ENCODE measurements at places on chromosomes 1 and 21. TPM values are rescaled to one million over a fixed set of nuclear protein-coding genes. Genes with fewer than 3 reads are reported as not detected.

DNA sequence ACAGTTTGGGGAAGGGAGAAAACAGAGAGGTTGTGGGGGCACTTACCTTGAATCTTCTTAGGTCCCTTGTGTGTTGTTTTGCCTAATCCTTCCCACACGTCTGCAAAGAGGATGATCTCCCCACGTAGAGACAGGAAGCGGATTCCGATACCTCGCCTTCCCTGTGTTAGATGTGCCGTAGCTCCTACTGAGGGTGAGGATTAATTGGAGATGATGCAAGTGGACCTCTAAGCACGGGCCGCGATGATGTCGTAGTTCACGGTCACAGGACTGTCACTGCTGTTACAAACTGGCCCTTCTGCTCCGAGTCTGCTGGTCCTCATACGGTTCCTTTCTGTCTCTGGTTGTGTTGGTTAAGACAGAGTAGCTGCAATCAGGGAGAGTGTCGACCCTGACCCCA lies 27.7 kb downstream of the GALNT2 start:
- no peak overlapping the region for H3K27ac ChIP-seq
- no peak overlapping the region for H3K4me3 ChIP-seq
- peaks cover 17% of the 10 kb centered on the region for H3K4me1 ChIP-seq
- H3K36me3 ChIP-seq: peaks cover 28% of the 10 kb centered on the region
- DNase-seq: no peak
- no peaks in the 10 kb centered on the region for H3K27me3 ChIP-seq

GRCh38 chr1:222627232-222627631 lies 9.3 kb downstream of the MIA3 start:
- H3K4me3 ChIP-seq: no peak overlapping the region
- no peaks in the 10 kb centered on the region for H3K4me1 ChIP-seq
- H3K27me3 ChIP-seq: no peaks in the 10 kb centered on the region
- H3K27ac ChIP-seq: no peak overlapping the region
- H3K36me3 ChIP-seq: peaks cover 32% of the 10 kb centered on the region

The FNDC5 gene
- 49.9 TPM for total RNA-seq

DNA sequence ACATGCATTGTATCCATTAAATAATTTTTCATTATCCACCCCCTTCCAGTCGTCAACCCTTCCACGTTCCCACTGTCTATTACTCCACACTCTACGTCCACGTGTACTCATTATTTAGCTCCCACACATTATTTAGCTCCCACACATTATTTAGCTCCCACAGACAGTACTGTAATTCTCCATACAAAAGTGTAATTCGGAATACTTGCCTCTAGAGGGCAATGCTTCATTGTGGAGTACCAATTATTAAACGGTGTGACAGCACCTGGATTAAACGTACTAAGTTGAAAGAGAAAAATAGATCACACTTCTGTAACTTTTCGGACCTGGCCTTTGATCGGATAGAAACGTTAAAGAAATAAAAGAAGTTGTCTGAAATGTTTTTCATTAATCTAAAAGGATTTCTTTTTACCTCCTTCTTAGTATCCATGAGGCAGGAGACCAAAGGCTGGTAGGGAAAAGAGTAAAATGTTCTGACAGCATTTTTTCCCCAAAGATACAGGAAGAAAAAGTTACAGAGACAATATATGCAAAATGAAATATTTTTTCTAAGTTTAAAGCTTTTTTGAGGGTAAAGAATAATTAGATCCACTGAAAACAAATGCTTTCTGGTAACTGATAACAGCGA lies 99.2 kb downstream of the LHX8 start:
- no peaks in the 10 kb centered on the region for H3K36me3 ChIP-seq
- H3K4me3 ChIP-seq: no peak overlapping the region
- H3K27ac ChIP-seq: no peak overlapping the region
- H3K4me1 ChIP-seq: no peaks in the 10 kb centered on the region
- no peaks in the 10 kb centered on the region for H3K27me3 ChIP-seq
- no peak for DNase-seq

GRCh38 chr1:224502459-224503160 lies 68.0 kb upstream of the WDR26 start:
- peak overlapping the region; percentile 87 for H3K27ac ChIP-seq
- no peak for DNase-seq
- H3K4me3 ChIP-seq: peak overlapping the region; percentile 44
- no peaks in the 10 kb centered on the region for H3K36me3 ChIP-seq
- H3K4me1 ChIP-seq: peaks cover 68% of the 10 kb centered on the region

- no peak overlapping the region for H3K4me3 ChIP-seq
- H3K27ac ChIP-seq: no peak overlapping the region
- H3K4me1 ChIP-seq: peaks cover 7% of the 10 kb centered on the region
- DNase-seq: no peak
- peaks cover 45% of the 10 kb centered on the region for H3K27me3 ChIP-seq
- no peaks in the 10 kb centered on the region for H3K36me3 ChIP-seq
These were observed 32.7 kb upstream of the KIRREL1 start for GRCh38 chr1:157960773-157961172.

DNA sequence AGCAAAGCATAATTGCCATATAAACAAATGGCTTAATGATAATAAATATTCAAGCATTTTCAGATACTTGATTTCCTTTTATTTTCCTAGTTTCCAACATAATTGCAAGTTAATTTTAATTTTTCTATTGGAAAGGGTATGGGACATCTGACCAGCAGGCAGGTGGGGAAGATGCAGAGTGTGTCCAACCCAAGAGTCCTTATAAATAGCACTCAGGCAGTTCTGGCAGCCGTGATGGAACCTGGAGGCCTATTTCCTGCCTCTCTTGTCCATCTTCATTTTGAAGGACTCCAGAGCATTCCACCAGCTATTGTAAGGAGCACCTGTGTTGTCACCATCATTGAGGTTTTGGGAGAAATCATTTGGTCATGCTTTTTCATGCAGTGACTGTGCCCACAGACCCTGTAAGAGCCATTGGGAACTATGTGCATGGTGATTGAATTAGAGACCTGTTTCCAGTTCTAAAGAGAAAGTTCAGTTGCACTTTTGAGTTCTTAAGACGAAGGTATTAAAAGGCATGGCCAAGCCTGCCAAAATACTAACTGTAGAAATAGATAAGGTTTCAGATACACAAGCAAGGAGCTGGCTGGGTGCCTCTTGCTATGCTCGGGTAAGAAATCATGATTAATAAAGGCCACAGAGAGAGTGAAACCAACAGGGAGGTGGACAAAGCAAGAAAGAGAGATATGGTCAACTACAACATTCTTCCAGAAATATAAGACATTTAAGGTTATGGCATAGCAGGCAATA lies 92.3 kb downstream of the SPATA46 start:
- H3K4me1 ChIP-seq: peaks cover 27% of the 10 kb centered on the region
- no peaks in the 10 kb centered on the region for H3K27me3 ChIP-seq

- H3K27me3 ChIP-seq: no peaks in the 10 kb centered on the region
- H3K36me3 ChIP-seq: peaks cover 27% of the 10 kb centered on the region
- H3K4me3 ChIP-seq: no peak overlapping the region
- no peak overlapping the region for H3K27ac ChIP-seq
These were observed 16.1 kb downstream of the RBM15 start for GRCh38 chr1:110355321-110355720.

DNA sequence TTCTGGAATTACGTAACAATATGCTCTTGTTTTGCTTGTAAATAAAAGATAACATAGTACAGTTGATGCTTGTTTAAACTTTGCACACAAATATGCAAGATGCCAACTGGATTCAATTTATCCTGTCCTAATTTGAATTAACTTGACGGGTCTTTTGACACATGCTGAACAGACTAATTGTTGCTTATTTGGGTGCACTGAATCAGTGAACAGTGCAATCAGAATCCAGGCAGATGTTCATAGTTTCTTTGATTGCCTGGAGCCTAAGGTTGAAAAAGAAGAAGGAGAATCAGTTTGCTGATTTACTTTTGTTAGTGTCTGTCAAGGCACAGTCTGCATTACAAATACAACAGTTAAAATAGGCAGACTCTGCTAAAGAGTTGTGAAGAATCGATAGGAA lies 307.9 kb downstream of the COL11A1 start:
- H3K4me3 ChIP-seq: no peak overlapping the region
- DNase-seq: no peak
- H3K36me3 ChIP-seq: no peaks in the 10 kb centered on the region
- H3K4me1 ChIP-seq: no peaks in the 10 kb centered on the region

The AVPR1B gene
- total RNA-seq: 0.87 TPM

DNA sequence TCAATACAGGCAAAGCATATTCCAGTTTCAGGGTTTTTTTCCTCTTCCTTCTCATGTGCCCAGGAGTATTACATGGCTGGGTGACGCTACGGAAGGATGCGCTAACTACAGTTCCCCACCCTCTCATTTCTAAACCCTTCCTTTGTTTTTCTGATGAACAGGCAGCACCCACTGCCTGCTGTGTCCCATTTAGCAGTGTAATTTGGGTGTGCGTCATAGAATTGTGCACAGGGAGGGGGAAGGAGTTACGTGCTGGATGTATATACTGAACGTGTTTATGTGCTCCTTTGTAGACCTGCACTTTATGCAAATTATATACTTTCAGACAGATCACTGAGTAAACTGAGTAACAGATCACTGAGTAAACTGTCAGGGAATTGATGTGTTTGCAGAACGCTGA lies 44.5 kb downstream of the ELAPOR1 start:
- no peaks in the 10 kb centered on the region for H3K36me3 ChIP-seq
- H3K27ac ChIP-seq: no peak overlapping the region
- H3K27me3 ChIP-seq: no peaks in the 10 kb centered on the region
- DNase-seq: no peak

The UTS2 gene
- total RNA-seq: not detected

DNA sequence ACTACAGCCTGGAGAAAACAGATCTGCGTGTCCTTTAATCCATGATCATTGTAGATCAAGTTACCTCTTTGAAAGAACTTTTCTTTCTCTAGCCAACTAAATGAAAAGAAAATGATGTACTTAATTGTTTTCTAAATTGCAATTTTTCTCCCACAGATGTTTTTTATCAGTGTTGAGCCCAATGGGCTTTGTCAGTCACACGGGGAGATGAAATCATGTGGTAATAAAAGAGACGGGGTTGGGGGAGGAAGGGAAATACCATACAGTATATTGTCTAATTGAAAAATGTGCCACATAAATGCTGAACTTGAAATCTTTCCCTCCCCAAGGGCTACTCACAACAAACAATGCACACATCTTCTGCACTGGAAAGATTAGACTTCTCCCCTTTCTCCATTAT lies 58.4 kb downstream of the NTMT2 start:
- H3K36me3 ChIP-seq: peaks cover 4% of the 10 kb centered on the region
- no peak for DNase-seq
- peaks cover 32% of the 10 kb centered on the region for H3K4me1 ChIP-seq
- no peaks in the 10 kb centered on the region for H3K27me3 ChIP-seq
- H3K4me3 ChIP-seq: no peak overlapping the region

DNA sequence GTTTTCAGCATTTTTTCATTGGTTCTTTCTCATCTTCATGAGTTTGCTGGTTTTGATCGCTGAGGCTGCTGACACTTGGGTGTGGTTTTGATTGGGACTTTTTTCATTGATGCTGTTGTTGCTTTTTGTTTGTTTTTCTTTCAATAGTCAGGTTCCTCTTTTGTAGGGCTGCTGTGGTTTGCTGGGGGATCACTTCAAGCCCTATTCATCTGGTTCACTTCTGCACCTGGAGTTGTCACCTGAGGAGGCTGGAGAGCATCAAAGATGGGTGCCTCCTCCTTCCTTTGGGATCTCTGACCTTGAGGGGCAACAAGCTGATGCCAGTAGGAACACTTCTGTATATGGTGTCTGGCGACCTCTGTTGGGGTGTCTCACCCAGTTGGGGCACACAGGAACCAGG lies 1279.9 kb upstream of the TMPRSS15 start:
- H3K27me3 ChIP-seq: no peaks in the 10 kb centered on the region
- no peak overlapping the region for H3K27ac ChIP-seq
- no peak for DNase-seq
- H3K36me3 ChIP-seq: no peaks in the 10 kb centered on the region
- H3K4me1 ChIP-seq: no peaks in the 10 kb centered on the region

GRCh38 chr1:40662151-40662550 lies 3.3 kb downstream of the RIMS3 start:
- no peak for DNase-seq
- no peak overlapping the region for H3K4me3 ChIP-seq
- peaks cover 6% of the 10 kb centered on the region for H3K4me1 ChIP-seq
- peaks cover 3% of the 10 kb centered on the region for H3K27me3 ChIP-seq

DNA sequence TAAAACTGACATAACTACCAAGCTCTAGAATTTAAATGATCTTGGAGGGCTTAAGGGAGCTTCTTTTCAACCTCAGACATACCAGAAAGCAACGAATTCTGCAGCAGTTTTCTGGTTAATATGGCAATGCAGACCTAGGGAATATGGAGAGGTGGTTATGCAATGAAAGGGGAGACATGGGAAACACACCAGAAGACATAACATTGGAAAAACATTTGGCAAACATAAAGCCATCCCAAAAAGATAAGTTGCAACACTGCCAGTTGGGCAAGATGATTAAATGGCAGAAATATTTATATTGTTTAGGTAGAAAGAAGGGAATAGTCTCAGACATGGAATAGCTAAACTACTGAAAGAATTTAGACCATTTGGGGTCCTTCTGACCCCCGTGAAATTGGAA lies 104.5 kb downstream of the KCNJ6 start:
- no peaks in the 10 kb centered on the region for H3K36me3 ChIP-seq
- peaks cover 8% of the 10 kb centered on the region for H3K27me3 ChIP-seq
- DNase-seq: no peak
- H3K4me3 ChIP-seq: no peak overlapping the region
- H3K27ac ChIP-seq: no peak overlapping the region
- H3K4me1 ChIP-seq: no peaks in the 10 kb centered on the region

The OVAAL gene
- not detected for total RNA-seq

The RIPPLY3 gene
- 0.93 TPM for total RNA-seq

The HES3 gene
- total RNA-seq: not detected

- peaks cover 3% of the 10 kb centered on the region for H3K4me1 ChIP-seq
- H3K27me3 ChIP-seq: peaks cover 54% of the 10 kb centered on the region
- DNase-seq: no peak
- peaks cover 4% of the 10 kb centered on the region for H3K36me3 ChIP-seq
- H3K4me3 ChIP-seq: no peak overlapping the region
These were observed 12.9 kb upstream of the DISC1 start for GRCh38 chr1:231613419-231614349.

DNA sequence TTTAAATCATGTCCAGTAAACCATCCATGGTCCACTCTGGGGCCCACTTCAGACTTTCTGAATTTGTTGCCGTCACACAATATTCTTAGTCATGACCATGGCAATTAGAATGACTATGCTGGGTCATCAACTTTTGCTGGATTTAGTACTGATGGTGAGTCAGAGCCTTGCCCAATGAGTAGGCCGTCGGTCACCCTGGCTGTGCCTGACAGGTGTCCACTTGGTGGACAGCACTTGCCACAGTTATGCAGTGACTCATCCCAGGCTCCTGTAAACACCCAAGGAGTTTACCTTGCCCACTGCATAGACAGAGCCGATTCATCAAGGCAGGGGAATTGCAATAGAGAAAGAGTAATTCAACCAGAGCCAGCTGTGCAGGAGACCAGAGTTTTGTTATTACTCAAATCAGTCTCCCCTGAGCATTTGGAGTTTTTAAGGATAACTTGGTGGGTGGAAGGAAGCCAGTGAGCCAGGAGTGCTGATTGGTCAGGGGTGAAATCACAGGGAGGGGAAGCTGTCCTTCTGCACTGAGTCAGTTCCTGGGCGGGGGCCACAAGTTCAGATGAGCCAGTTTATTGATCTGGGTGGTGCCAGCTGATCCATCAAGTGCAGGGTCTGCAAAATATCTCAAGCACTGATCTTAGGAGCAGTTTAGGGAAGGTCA lies 333.8 kb downstream of the PTPRU start:
- no peaks in the 10 kb centered on the region for H3K4me1 ChIP-seq
- DNase-seq: no peak
- H3K36me3 ChIP-seq: no peaks in the 10 kb centered on the region
- no peak overlapping the region for H3K4me3 ChIP-seq

The HRNR gene
- total RNA-seq: not detected

The DNASE2B gene
- total RNA-seq: not detected

The KRTAP22-2 gene
- not detected for total RNA-seq

Data from type B pancreatic cell (in vitro differentiated cells).